ENCODE measurements at places on chromosomes 6 and 20.

- DNase-seq: no peak
These were observed 151.7 kb downstream of the UST start for GRCh38 chr6:148898376-148899014.

DNA sequence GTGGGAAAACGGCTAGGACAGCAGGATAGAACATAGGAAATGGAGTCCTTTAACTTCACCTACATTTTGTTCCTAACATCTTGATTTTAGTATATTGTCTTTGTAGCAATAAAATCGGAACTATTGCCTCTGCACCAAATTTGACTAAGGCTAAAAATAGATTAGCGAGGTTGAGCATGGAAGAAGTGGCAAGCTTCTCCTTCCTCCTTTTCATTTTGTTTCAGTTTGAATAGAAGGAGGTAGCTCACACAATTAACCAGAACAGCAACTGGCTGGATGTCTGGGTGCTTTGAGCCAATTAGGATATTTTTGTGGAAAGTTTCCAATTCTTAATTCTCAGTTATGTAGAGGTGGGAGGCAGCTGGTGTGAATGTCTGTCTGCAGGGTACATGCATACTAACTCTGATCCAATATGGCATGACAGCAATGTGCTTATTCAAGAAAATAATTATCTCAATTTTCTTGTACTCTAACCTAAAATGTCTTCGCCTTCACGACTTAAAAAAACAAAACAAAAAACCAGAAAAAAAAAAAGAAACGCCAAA, 3.1 kb upstream of the HECA start:
- DNase-seq: no peak

DNA sequence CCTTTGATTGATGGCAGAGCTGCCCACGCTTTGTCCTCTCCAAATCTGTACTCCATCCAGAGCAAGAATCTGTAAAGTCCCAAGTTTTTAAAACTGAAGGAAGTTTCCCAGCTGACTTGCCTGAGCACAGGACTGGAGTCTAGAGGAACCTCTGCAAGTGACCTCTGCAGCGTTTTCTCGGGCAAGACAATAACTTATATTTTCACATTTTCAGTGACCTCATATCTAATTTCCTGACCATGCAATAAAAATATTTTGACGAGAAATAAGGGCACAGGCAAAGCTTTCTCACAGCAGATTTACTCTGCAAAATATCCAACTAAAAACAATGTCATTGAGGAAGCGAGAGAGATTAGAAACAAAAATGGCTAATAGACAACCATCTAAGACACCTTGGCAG, 185.5 kb upstream of the SNX9 start:
- no peak for DNase-seq

- no peak for DNase-seq
These were observed 44.2 kb upstream of the TOX2 start for GRCh38 chr20:43870484-43870883.

- no peak for DNase-seq
These were observed 751.5 kb downstream of the CBLN4 start for GRCh38 chr20:55253781-55254180.

DNA sequence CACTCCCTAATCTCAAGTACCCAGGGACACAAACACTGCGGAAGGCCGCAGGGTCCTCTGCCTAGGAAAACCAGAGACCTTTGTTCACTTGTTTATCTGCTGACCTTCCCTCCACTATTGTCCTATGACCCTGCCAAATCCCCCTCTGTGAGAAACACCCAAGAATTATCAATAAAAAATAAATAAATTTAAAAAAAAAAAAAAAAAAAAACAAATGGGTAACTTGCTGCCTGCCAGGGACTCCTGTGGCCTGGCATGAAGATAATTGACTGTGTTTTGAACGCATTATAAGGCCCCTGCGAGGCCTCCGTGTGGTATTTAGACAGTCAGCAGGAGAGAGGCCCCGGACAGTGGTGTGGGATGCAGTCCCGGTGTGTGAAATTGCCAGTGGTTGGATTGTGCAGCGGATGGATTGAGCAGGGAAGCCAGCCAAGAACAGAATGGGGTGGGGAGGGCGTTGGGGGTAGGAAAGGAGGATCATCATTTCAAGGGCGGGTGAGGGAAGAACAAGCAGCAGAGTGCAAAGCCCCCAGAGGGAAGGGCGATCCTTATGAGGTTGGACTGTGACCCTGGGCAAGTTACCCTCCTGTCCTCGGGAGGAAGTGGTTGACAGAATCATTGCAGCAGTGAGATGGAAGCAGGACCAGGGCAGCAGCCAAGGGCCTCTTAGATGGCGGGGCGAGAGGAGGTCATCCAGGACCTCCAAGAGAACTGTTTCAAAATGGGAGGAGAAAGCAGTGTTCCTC, 43.3 kb downstream of the PPARD start:
- no peak for DNase-seq

- no peak for DNase-seq
These were observed 97.1 kb upstream of the KCNK16 start for GRCh38 chr6:39419607-39420006.

DNA sequence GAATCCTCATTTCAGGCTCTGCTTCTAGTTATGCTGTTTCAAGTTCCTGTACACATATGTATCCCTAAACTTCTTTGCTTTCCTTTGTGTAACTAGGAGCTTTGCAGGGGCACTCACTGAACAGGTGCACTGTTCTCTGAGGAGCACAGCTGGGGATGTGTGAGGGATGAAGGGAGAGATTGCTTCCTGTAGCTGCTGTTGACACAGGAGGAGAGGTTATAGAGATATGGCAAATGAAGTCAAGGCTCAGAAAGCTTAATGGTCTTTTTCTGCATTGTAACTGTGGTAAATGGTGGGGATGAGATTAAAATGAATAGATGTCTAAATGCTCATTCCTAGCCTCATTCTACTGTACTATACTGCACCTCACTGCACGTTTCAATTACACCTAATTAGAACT, 454.3 kb downstream of the BTBD3 start:
- DNase-seq: no peak

DNA sequence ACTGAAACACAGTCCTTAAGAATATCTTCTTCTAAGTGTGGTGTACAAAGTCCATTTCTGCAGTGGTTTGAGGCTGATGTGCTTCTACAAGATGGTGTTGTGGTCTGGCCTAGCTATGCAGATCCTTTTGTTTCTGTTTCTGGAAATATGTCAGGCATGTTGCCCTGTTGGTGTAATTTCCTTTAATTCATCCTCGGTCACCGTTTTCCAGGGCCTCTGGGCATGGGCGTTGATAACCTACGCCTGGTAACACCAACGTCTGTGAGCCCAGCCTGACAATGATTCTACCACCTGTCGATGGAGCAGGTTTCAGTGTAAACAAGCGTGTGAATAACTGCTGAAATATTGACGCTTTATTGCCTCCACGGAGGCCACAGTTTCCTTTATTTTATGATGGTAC, 33.3 kb upstream of the AFDN start:
- no peak for DNase-seq
